B cell (primary cell): ENCODE measurements at places on chromosomes 7 and 10. TPM values are rescaled to one million over a fixed set of nuclear protein-coding genes. Genes with fewer than 3 reads are reported as not detected.

- DNase-seq = peak; percentile 22
These were observed 6.0 kb downstream of the IL15RA start for GRCh38 chr10:5971315-5971832.

The HTR5A gene
- not detected in 2 replicates for total RNA-seq

The SPAG6 gene
- total RNA-seq = not detected in 2 replicates

DNA sequence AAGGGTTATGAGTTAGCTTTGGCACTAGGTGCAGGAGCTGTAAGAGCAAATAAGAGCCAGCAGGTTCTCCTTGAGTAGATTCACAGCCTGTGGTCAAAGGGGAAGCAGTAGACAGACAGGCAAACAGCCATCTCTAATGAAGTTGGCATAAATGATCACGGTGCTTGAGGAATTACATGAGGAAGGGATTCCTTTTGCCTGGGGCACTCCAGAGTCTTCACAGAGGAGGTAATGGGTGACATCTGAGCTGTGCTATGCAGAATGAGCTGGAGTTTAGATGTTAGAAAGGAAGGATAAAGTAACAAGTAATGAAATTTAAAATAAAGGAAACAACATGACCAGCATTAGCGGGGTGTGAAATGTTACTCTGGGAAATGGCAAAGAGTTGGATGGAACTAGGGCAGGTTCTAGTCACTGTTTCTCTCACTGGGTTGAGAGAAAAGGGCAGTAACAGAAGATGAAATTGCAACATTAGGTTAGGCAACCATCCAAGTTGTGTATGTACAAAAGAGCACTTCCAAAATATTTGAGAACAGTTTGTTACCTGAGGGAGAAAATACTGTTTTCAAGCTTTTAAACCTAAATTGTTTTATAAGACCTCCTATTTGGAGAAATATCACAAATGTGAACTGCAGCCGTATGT lies 613.8 kb downstream of the PHTF2 start:
- DNase-seq = no peak

The ZNF365 gene
- 0.17 and 0.34 TPM in 2 replicates for total RNA-seq

DNA sequence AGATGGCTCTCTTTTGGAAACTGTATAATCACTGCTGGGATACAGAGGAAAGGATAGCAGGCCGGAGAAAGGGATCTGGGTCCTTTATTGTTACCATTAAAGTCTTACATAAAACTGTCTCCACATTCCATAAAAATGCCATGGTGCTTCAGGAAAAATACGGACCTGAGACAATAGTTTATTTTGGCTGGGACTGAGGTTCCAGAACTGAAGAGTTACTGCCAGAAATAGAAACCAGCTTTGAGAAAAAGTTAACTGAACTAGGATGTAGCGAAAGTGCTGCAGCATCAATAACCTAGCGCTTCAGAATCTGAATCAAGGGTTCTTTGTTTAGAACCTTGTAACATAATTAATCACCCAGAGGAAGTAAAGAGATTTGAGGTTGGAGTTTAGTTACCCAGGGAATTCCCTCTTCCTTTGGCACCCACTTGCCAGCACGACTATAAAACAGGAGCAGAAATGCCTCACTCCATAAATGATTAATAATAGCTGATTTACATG lies 38.0 kb downstream of the MEOX2 start:
- DNase-seq = no peak

The STOX1 gene
- total RNA-seq = 0.53 and 0.57 TPM in 2 replicates

- DNase-seq = no peak
These were observed 15.5 kb upstream of the WNT16 start for GRCh38 chr7:121313220-121313792.
